ENCODE measurements at places on chromosomes 3 and 15.

GRCh38 chr15:57477736-57478522 is 101.6 kb downstream of the CGNL1 start:
- DNase-seq, result no peak

GRCh38 chr3:52063026-52063723 is 6.8 kb upstream of the DUSP7 start:
- no peak for DNase-seq

DNA sequence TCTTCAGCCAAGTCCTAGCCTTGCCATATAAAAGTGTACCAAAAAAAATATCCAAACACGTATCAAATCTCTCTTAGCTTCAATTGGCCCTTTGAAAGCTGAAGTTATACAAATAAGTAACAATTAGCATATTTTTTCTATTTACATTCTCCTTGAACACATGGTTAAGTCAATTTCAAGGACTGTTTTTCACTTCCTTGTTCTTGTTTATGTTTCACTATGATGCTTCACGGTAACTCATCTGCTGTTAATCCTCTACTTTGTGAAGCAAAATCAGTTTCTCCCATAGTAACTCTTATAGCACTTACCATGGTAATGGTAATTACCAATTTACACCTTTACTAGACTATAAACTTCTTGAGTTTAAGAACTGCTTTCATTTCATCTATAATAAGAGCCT is 10.6 kb upstream of the SPRED1 start:
- DNase-seq, result no peak

DNA sequence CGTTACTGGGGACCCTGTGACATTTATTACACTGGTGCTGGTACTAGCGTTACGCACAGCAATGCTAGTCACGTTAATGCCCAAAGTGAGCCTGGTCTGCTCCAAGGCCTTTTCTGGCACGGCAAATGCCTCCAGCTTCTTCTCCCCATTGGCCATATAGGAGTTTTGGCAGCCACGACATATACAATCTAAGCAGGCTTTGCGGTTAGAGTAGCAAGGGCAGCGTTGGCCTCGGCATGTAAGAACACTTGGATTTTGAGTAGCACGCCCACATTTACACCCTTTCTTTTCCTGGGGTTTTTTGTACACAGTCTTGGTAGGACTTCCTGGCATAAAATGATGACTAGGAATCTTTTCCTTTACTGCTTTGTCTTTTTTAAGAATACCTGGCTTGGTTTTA is 44.9 kb downstream of the MSL2 start:
- no peak for DNase-seq

GRCh38 chr3:18649666-18650363 is 224.7 kb upstream of the SATB1 start:
- DNase-seq, result no peak

DNA sequence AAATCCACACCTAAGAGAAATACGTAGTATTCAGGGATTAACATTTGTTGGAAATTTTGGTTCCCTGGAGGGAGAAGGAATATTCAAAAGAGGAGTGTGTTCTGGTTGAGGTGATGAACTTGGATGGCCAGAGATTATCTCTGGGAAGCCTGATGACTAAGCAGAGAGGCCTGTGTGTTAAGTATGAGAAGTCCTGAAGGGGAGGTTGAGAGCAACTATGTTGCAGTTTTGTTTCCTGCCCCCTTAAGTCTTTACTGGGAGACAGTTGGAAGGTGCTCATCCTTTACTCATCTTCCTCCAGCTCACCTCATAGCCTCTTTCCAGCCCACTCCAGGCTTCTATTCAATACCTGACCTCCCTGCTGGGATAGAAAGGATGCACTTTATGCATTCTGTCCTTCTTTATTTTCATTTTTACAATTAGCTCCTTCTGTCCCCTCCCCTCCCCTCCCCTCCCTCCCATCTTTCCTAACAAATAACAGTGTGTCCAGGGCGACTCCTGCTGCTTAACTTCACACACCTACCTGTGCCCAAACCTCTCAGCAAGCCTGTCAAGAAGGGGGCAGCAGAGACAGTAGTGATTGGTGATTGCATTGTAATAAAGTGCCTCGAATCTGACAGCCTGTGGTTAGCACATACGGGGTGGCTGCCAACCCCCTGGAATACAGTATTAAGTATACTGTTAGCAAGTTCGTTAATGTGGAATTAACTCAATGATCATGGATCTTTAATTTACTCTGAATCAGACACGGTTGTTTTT is 11.9 kb downstream of the RAP2B start:
- no peak for DNase-seq
